ENCODE measurements at places on chromosomes 1 and 21.

GRCh38 chr21:46100426-46100825 is 2.5 kb downstream of the COL6A2 start:
- no peak for DNase-seq

DNA sequence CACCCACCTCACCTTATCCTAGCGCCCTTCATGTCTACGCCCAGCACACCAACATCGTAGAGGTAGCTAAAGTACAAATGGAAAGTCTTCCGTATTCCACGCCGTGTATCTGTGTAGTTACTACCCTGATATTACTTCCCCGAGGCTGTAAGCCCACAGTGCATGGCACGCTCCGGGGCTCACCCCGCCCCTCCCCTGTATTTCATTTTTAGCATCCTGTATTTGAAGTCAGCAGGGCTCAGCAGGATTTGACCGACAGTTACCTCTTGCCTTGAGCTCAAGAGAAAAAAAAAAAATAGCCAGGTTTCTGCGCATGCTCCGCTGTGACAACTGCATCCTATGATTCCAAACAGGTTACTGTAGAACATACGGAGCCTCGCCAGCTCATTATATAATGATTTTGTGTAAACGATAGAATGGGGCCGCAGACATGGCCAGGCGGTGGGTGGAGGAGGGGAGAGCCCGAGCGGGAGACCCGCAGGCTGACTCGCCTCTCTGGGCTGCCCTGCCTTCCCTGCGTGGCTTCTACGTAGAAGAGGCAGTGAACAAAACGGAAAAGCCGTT is 1.3 kb downstream of the ABCG1 start:
- peak; percentile 65 for DNase-seq

GRCh38 chr1:51684776-51685175 is 67.9 kb downstream of the OSBPL9 start:
- no peak for DNase-seq

DNA sequence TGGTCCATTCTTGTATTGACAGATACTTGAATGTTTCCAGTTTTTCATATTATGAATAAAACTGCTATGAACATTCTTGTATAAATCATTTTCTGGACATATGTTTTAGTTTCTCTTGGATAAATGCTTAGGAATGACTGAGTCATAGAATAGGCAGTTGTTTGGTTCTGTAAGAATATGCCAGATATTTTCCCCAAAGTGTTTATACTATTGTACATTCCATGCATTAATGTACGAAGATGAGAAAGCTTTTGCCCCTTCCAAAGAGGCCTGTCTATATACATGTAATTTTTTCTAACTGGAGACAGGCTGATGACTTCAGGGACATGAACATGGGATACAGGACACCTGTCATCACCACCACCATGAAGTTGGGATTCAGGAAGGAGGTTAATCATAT is 11.3 kb downstream of the NBPF3 start:
- DNase-seq: no peak

DNA sequence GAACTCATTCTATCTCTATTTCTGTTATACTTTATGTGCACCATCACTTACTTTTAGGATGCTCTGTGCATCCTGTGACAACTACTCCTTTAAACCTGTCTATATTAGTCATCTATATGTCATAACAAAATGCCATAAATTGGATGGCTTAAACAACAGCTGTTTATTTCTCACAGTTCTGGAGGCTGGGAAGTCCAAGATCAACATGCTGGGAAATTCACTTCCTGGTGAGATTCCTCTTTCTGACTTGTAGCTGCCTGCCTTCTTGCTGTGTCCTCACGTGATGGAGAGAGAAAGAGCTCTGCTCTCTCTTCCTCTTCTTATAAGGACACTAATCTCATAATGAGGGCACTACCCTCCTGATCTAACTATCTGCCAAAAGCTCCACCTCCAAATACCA is 62.3 kb upstream of the RCOR3 start:
- no peak for DNase-seq

DNA sequence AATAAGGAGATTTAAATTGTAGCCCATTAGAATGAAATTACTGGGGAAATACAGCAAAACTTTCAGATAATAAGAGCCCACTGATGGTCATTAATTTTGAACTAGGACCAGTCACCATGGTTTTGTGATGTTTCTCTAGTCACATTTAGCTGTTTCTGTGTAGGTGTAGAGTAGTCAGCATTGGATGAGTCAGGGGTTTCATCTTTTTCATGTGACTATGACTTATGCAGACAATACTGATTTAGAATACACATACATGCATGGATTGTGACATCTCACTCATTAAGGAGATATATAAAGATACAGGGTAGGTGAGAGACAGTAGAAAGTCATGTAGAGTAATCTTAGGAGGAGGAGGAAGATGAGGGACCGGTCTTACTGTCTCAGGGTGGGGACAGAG is 1192.7 kb downstream of the KCNT2 start:
- no peak for DNase-seq

- DNase-seq: no peak
Observed at GRCh38 chr1:32179193-32179442, 357 bp upstream of the TXLNA start.

DNA sequence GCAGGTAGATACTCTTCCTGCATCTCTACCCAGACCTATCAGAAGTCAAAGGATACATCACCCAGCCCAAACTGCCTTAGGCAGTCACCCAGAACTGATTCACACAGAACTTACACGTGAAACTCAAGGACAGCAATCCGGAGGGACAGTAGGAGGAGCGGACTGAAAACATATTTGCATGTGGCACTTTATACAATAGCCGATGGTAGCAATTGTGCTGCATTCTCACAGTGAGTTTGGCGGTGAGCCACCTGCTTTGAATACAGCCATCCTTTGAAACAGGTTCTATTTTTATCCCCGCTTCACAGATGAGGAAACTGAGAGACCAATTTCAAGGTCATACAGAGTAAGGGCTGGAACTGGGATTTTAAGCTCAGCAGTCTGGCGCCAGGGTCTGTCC is 69.5 kb downstream of the EDEM3 start:
- no peak for DNase-seq

- no peak for DNase-seq
Observed at GRCh38 chr1:232017057-232017456, 390.5 kb downstream of the DISC1 start.

GRCh38 chr21:16308269-16308668 is 578.5 kb downstream of the USP25 start:
- no peak for DNase-seq

- no peak for DNase-seq
Observed at GRCh38 chr1:212500351-212500750, 67.6 kb downstream of the NENF start.

DNA sequence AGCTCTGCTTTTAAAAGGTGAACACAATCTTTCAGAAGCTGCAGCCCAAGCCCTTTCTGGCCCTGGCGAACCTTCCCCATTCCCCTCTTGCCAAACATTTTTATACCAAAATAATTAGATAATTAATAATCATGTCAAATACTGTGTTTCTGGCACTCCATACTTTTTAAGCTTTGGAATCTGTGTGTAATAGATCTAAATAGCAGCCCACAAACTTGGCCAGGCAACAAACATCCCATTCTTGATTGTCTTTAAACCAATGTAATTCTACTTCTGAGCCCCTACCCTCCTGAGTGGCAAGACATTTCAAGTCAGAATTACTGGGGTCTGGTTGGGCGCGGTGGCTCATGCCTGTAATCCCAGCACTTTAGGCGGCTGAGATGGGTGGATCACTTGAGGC is 137.7 kb downstream of the NAV1 start:
- DNase-seq: no peak

- DNase-seq: no peak
Observed at GRCh38 chr1:17841944-17842343, 86.8 kb downstream of the ACTL8 start.

DNA sequence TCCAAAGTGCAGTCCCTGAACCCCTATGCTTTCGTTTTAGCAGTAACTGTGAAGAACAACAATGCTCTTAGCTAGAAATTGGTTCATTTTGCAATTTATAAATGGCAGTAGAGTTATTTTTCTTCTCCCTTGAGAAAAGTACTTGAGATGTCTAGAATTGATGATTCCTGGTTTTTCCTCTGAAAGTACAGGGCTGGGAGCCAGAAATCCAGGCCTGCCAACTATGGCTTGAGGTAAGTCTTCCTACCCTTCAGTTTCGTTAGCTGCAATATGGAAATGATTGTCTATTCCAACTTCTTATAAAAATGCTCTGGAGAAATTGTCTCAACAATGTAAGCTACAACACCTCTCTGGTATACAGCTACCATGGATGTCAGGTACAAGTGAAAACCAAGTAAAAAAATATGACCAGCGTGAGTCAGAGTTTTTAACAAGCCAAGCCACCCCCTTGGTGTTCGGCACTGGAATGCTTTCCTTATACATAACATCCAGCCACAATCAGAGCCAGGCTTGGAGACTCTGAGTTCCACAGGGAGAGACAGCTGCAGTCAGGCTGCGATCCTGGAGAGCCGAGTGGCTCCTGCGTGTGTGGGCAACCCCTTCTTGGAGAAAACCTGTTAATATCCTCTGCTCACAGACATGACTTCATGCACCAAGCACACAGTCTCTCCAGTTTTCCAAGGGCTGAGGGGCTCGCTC is 22.0 kb downstream of the TSPAN2 start:
- no peak for DNase-seq

DNA sequence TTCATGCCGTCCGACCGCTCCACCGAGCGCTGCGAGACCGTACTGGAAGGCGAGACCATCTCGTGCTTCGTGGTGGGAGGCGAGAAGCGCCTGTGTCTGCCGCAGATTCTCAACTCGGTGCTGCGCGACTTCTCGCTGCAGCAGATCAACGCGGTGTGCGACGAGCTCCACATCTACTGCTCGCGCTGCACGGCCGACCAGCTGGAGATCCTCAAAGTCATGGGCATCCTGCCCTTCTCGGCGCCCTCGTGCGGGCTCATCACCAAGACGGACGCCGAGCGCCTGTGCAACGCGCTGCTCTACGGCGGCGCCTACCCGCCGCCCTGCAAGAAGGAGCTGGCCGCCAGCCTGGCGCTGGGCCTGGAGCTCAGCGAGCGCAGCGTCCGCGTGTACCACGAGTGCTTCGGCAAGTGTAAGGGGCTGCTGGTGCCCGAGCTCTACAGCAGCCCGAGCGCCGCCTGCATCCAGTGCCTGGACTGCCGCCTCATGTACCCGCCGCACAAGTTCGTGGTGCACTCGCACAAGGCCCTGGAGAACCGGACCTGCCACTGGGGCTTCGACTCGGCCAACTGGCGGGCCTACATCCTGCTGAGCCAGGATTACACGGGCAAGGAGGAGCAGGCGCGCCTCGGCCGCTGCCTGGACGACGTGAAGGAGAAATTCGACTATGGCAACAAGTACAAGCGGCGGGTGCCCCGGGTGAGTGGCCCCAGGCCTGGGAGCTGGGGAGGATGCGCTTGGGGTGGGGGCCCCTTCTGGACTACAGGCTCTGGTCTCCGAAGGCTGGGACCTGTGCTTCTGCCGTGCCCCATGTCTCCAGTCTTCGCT is 1.1 kb downstream of the SKI start:
- DNase-seq: no peak

DNA sequence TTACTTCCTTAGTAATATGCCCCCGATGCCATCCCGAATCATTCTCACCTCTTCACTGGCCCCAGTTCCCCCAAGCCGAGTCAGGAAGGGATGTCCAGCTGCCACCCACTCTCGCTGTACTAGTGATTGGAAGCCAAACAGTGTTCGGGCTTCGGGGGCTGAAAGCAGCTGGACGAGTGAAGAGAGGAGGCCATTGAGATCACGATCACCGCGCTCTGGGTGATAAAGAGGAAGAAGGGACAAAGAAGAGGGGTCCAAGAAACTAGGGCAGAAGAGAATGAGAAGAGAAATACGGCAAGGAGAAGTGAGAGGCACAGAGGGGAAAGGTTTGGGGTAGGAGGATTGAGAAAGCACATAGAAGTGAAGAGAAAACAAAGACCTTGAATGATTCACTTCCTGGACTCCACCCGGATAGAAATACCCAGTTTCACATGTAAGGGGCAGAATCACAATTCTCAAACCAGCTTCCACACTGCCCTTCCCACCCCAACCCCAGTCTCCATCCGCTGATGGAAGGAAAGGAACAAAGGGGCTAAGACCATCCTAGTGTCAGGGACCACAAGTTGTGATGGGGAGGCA is 3.7 kb upstream of the SF3B4 start:
- DNase-seq: no peak

- DNase-seq: no peak
Observed at GRCh38 chr1:240101737-240102136, 10.1 kb downstream of the FMN2 start.

GRCh38 chr1:230057681-230058565 is 9.1 kb upstream of the GALNT2 start:
- no peak for DNase-seq

- no peak for DNase-seq
Observed at GRCh38 chr1:152880907-152881306, 2.8 kb downstream of the SMCP start.

DNA sequence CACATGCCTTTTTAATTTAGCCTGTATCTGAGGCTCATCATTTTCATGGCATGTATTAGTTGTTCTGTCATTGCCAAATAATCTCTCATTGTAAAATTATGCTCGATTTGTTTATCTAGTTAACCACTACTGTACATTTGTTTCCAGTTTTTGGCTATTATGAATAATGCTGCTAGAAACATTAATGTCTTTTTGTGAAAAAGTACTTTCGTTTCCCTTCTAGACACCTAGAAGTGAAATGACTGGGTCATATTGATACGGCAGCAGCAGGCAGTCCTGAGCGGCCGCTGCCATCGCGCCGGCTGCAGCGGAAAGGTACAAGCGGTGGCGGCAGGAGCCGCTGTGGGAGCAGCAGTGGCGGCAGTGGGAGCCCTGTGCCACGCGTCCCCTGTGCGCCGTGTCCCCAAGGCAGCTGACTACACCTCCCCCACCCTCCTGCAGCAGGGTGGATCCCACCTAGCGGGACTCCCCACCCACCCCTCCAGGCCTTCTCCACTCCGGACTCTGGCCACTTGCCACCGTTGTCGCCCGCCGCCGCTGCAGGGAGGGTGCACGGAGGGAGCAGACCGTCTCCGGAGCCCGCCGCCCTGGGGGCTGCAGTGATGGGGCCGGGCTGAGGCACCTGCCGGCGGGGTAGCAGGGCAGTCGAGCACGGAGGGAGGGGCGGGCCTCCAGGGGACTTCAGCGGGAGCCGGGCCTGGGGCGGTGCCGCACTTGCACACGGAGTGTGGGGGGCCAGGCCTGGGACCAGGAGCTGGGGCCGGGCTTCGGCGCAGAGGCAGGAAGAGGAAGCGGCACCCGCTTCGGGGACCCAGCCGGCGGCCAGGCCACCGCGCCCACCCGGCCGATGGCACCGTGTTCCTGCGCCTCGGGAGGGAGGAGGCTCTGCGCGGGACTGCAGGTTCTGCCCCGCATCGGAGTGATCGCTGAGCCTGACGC is 66.8 kb upstream of the RGS7 start:
- DNase-seq: no peak

DNA sequence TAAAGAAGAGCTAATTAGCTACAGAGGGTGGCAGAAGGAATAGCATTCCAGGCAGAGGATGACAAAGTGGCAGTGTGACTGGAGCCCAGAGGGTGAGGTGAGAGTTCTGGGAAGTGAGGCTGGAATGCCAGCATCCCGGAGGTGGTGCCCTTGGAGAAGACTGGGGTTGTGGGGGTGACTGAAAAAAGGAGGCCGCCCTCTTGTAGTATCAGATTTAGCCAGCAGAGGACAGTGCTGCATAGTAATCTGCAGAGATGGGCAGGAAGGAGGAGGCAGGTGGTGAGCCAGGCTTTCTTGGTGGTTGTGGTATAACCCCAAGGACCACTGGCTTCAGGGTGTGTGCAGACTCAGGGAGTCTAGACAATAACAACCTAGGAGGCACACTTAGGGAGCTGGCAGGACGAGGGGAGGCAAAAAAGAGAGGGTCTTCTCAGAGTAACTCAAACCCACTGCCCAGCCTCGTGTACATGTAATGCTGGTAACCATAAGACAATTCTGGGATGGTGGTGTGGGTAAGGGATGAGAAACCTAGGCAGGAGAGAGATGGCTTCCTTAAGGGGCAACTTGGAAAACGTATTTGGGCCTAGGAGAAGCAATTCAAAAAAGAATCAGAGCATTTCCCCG is 30.5 kb downstream of the MROH7 start:
- DNase-seq: peak; percentile 64

Measured in NCI-H2029 treated with DMSO at 0.1 percent for 48 hours (cell line).